ENCODE measurements at places on chromosomes 5 and 9.

GRCh38 chr5:8700222-8700621, 831.3 kb downstream of the MTRR start:
- DNase-seq = no peak

- DNase-seq = peak; percentile 36
Observed at GRCh38 chr5:141172381-141173204, at the start of gene PCDHB7. Gene PCDHB7 (plus strand): TSS chr5:141172644. CDS start chr5:141172836, 192 bp downstream.

DNA sequence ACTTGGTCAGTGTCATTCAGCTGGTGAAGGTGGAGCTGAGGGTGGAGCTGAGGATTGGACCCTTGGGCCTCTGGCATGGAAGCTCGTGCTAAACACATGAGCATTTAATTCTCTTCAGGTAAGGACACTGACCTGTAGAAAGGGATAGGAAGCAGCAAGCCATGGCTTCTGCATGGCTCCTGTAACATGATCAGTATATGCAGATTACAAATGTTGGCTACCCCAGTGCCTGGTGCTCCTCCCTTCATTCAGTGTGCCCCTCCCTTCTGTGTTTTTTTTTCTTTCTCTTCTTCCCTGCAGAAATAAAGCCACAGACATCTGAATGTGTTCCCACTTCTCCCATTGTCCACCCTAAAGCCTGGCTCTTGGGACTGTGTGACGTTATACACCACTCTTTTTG, 52.9 kb downstream of the ARHGAP26 start:
- no peak for DNase-seq

- DNase-seq = no peak
Observed at GRCh38 chr5:112977440-112977861, 853 bp downstream of the DCP2 start.

DNA sequence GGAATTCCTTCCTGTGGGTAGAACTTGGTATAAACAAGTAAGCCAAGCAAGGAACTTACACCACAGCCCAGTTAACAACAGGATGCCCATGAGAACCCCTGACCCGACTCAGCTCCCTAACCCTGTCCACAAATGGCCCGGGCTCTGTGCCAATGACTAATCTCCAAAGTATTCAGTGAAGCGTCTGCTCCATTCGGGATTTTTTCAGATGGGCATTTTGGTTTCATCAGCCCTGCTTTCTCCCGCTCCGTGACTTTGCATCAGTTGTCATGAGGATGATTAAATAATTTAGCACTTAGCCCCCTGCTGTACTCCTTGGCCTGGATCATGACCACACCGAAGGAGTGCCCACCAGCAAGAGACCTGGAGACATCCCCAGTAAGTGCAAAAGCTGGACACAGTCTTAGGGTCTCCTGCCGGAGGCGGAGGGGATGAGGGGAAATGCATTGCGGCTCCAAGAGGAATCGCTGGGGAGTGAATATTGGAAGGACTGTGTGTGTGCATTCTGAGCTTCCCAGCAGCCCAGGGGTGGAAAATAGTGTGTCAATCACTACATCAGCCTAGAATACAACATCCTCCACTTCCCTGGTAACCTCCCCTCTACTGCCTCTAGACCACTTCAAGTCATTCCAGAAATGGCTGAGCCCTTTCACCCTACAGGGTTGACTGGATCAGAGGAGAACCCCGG, 41.4 kb upstream of the DNAH5 start:
- DNase-seq = no peak

DNA sequence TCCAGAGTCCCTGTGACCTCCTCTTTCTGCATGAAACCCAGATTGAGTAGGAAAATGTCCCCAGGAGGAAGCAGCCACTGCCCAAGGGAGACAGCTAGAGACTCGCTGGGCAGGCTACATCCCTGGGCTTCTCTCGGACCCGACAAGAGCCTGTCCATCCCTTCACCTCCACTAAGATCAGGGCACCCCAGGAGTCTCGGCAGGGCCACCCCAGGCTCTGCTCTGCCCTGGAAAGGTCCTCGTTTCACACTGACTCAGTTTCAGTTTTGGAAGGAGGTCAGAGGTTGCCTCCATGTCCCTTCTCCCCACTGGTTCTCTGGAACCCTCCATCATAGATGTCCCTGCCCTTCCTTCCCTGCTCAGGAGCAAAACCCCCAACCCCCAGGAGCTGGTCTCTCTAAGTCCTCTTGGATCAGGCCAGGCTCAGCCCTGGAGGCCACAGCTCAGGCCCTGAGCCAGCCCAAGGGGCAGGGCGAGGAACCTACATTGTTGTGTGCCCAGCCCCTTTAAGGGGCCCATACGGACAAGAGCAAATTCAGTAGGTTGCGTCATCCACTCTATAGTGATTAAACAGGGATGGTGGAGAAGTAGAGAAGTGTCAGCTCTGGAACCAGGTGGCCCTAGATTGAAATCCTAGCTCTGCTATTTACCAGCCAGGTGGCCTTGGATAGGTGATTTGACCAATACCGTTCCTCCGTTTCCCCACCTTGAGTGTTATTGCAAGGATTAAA, 37.4 kb downstream of the C9orf50 start:
- no peak for DNase-seq

- no peak for DNase-seq
Observed at GRCh38 chr5:158992037-158992740, 107.5 kb downstream of the EBF1 start.

DNA sequence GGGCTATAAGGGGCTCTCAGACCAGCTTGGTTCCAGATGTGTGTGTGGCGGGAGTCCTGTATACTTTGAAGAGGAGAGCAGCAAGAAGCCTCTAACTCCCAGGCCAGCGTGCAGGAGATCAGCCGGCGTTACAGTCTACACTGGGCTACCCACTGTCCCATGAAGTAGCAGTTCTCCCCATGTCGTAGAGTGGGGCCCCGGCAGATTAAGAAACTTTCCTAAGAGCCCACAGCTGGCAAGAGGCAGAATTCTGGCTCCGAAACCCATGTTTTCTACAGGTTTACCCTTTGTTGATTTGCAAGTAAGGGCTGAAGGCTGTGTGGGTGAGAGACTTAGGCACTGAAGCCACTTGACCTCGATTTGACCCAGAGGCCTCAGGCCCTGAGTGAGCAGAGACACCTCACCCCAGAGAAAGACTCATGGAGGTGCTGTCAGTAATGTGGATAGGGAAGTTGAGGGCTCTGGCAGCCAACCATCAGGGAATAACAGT, 881 bp upstream of the B4GALT1 start:
- DNase-seq = no peak

- no peak for DNase-seq
Observed at GRCh38 chr9:77906991-77907390, 124.6 kb downstream of the GNAQ start.

- DNase-seq = no peak
Observed at GRCh38 chr9:95140821-95141220, 176.7 kb downstream of the FANCC start.

DNA sequence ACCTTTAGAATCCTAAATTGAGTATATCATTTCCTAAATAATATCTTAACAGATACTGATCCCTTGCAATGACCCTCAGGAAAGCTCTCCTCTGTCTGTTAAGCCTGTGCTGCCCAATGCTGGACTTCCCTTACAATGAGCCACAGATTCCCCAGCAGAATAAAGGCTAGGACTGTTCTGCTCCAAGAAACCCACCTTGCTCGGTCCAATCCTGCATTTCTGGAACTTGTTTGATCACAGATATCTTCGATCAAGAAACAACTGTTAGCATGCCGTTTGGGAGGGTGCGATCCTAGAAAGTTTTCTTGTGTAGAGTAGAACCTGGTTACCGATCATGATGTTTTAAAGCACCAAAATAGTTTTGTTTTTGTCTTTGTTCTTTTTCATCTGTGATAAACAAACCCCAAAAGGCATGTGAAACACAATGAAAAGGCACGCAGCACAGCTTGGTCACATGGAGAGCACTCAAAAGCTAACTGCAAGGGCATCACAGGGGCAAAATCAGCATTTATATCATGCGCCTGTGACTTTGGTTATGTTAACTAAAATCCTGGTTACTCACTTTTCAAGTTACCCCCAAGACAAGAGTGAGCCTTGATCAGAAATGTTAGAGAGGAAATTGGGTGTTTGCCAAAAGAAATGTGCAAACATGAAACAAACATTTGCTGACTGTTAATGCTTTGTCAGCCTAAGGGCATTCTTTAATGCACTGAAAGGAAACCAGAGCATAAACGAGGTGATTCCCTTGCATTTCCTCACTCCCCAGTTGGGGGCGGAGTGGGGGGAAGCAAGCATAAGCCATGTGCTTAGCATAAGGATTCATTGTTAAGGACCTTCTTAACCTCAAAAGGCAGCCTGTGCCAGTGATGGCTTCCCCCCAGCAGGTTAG, 61.9 kb upstream of the ADAMTS16 start:
- no peak for DNase-seq

GRCh38 chr5:63963080-63963735, 963 bp upstream of the HTR1A start:
- no peak for DNase-seq

DNA sequence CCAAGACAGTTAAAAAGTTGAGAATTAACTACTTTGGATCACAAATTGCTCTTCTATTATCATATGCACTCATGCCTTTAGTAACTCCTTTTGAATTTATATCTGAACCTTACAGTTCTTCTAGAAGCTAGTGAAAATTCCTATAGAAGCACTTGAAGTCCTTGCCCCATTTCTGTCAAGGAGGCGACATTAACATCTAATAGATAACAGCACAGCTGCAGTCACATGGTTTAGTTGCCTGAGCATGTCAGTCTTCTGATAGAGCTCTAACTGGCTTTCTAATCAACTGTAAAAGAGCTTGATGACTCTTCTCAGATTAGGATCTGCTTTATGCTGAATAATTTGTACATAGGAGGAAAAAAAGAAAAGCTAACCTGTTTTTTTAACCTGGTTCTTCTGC, 9.0 kb downstream of the RFESD start:
- DNase-seq = no peak

DNA sequence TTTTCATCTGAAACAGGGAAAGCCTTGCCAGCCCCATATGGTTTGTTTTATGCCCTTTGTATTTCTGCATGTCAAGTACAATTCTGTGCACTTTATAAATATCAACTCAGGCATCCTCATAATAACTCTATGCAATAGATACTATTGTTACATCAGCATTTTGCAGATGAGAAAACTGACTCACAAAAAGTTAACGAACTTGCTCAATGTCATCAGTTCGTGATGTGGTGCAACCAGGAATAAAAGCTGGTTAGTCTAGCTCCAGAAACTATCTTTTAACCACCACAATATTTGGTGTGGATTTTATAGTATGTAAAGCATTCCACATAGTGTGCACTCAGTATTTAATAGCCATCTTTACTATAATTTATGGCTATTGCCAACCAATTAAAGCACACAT, 134.9 kb downstream of the MRPS30 start:
- no peak for DNase-seq

DNA sequence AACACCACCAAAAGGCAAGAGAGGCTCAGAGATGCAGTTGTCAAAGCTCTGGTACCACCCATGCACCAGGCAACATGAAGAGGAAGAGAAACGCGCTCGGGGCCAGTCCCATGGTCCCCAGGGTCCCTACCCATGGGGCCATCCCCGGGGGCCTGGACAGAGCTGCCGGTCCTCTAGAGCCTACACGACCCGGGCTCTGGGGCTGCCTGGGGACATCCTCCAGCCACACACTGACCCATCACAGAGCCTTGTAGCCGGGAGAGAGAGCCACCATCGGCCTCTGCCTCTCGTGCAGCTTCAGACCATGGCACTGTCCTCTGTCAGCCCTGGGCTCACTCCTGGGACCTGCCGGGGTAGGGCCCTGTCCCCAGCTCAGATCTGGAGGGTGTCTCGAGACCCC, 23.7 kb downstream of the VAV2 start:
- no peak for DNase-seq

- no peak for DNase-seq
Observed at GRCh38 chr9:26904671-26905070, 12.1 kb upstream of the CAAP1 start.

DNA sequence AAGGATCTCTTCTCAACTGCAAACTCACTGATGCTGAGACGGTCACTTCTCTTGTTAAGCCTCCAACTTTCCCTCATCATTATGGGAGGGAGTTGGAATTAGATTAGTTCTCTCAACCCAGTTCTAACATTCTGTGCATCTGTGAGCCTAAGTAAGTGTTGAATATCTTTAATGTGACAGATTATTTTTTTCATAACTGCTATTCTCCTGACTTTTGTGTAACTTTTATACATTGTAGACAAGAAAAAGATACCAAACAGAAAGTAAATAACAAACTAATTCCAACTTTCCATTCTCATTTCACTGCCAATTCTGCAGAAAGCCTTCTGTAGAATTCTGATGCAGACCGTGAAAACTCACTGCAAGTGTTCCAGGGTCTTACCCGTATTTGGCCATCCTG, 813.5 kb downstream of the TLE4 start:
- no peak for DNase-seq

DNA sequence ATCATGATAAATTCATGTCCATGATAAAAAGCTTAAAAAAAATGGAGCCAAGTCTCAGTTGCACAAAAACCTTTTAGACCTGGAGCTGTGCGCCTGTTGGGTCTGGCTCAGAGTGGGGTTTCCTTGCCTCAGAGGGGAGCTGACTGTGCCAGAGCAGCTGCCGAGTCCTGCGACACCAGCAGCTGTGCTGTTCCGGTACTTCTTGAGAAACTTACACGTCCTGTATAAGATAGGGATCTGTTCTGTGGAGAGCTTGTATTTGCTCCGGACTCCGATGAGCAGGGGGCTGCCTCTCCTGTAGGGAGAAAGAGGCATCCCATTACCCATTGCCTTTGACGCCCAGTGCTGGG, 28.6 kb downstream of the GFPT2 start:
- no peak for DNase-seq

- no peak for DNase-seq
Observed at GRCh38 chr9:71703172-71703872, 65.0 kb downstream of the CEMIP2 start.

DNA sequence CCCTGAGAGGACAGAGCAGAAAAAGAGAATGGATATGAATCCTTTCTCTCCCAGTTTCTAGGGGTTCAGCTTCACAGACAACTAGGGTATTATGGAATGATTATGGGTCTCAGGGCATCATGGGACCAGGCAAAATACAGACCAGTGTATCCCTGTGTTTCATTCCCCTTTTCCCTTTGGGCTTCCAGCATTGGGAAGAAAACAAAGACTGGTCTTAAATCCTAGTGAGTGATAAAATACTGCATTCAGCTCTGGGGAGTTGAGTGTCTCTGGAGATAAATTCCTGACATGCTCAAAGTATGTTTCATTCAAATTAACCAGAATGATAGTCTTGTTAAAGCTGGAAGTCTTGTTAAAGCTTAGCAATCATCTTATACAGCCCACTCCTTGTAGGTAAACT, 2.4 kb upstream of the POU4F3 start:
- DNase-seq = no peak

DNA sequence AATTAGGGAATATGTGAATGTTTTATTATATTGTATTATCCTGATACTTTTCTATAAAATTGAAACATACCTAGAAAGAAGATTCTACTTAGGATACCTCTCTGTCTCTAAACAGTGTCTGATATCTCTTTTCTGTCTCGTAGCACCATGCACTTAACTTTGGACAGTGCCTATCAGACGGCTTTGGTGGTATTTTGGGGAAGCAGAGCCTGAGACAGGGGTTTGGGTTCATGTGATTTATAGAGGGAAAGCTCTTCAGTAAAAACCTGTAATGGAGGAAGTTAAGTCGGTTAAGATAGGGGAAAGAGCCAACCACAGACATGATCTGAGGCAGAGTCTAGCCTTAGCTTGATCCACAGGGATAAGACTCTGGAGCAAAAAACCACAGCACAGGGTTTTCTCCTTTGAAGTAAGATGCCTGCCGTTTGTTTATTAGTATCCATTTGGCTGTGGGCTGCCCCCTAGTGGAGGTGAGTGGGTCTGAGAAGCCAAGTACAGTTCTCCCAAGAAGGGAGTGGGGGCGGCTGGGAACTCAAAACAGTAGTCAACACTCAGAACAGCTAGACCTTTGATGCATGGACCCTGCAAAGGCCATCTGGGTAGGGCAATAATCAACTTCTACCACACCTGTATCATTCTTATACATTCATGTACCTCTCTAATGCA, 141.2 kb upstream of the ASTN2 start:
- no peak for DNase-seq
